IMR-90 (cell line): ENCODE measurements at places on chromosomes 12 and 14. TPM values are rescaled to one million over a fixed set of nuclear protein-coding genes. Genes with fewer than 3 reads are reported as not detected.

The SLC22A17 gene
- 35.6 and 36.0 TPM in 2 replicates for polyA plus RNA-seq

The CCDC85C gene
- 19.0 and 22.2 TPM in 2 replicates for polyA plus RNA-seq

The CCDC197 gene
- polyA plus RNA-seq: not detected in 2 replicates

The IKBIP gene
- polyA plus RNA-seq: 48.7 and 52.7 TPM in 2 replicates

The FITM1 gene
- polyA plus RNA-seq: not detected in 2 replicates

The KRT74 gene
- not detected in 2 replicates for polyA plus RNA-seq

The KSR2 gene
- polyA plus RNA-seq: not detected in 2 replicates

The RPGRIP1 gene
- polyA plus RNA-seq: not detected in 2 replicates

The NTN4 gene
- polyA plus RNA-seq: 41.9 and 54.6 TPM in 2 replicates

The IL26 gene
- polyA plus RNA-seq: not detected in 2 replicates

DNA sequence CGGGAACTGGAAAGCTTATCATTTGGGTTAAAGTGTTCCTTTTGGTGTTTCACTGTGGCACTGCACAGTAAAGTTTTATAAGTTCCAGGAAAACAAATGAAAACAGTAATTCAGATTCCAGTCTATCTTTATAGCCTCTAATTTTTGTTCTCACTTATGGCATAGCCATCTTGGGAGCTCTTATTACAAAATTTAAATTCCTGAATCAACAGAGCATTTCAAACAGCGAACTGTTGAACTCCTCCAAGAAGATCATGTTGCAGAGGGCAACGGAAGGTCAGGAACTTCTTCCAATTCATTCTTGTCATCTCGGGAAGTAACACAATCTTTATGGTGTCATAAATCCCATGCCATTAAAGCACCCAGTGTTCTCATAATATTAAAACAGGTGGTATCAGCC, 229.1 kb downstream of the KCNC2 start:
- H3K4me1 ChIP-seq: no peaks in the 10 kb centered on the region
- H3K36me3 ChIP-seq: no peaks in the 10 kb centered on the region
- no peak for DNase-seq
- H3K27ac ChIP-seq: no peak overlapping the region
- H3K4me3 ChIP-seq: no peak overlapping the region

DNA sequence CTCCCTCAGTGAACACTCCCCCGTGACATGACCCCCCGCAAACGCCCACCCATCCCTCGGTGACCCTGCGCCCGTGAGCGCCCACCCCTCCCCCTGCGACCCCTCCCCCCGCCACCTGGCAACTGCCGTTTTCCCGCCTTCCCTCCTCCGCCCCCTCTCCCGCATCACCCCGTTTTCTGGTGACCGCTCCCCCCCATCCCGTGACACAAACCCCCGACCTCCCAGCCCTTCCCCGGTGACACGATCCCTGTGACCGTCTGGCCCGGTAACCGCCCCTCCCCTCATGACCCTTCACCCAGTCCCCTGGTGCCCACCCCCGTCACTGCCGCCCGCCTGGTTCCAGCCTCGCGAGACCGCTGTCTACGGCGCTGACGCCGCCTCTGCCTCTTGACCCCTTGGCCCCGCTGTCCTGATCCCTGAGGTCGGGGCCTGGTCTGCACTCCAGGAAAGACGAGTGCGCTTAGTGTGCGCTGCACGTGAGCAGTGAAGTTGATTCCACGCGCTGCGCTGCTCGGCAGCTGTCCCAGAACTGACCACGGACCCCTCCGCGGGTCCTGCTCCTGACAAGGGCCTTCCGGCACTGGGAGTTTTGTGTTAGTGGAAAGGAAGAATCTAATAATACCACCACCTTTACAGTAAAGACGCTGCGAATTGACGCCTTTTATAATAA, 59.4 kb downstream of the DDX51 start:
- H3K27me3 ChIP-seq: no peaks in the 10 kb centered on the region
- H3K36me3 ChIP-seq: peaks cover 2% of the 10 kb centered on the region; the same call in 1 of the 2 replicates
- H3K4me1 ChIP-seq: peaks cover 4% of the 10 kb centered on the region; the same call in 1 of the 2 replicates

GRCh38 chr12:44519931-44520330, 356.2 kb downstream of the NELL2 start:
- H3K36me3 ChIP-seq: no peaks in the 10 kb centered on the region
- H3K4me1 ChIP-seq: no peaks in the 10 kb centered on the region
- H3K27ac ChIP-seq: no peak overlapping the region
- no peak for DNase-seq
- H3K27me3 ChIP-seq: no peaks in the 10 kb centered on the region

DNA sequence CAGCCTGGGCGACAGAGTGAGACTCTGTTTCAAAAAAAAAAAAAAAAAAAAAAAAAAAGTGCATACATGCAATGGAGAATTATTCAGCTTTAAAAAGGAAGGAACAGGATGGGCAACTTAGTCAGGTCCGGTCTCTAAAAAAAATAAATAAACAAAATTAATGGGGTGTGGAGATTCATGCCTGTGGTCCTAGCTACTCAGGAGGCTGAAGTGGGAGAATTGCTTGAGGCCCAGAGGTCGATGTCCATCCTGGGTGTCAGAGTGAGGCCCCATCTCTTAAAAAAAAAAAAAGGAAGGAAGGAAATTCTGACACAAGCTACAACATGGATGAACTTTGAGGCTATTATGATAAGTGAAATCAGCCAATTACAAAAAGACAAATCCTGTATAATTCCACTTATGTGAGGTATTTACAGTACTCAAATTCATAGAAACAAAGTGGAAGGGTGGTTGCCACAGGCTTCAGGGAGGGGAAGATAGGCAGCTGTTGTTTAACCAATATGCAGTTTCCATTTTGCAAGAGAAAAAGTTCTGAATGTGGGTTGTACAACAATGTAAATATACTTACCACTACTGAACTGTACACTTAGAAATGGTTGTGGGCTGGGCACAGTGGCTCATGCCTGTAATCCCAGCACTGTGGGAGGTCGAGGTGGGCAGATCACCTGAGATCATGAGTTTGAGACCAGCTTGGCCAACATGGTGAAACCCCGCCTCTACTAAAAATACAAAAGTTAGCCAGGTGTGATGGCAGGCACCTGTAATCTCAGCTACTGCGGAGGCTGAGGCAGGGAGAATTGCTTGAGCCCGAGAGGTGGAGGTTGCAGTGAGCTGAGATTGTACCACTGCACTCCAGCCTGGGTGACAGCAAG, 12.3 kb upstream of the APOF start:
- H3K4me1 ChIP-seq: no peaks in the 10 kb centered on the region
- no peaks in the 10 kb centered on the region; the same call in 1 of the 2 replicates for H3K27me3 ChIP-seq
- no peaks in the 10 kb centered on the region for H3K36me3 ChIP-seq
- no peak overlapping the region for H3K4me3 ChIP-seq
- DNase-seq: peak; percentile 9

GRCh38 chr12:20963303-20963702, 152.8 kb downstream of the SLCO1B3 start:
- no peak for DNase-seq
- H3K27me3 ChIP-seq: no peaks in the 10 kb centered on the region
- no peaks in the 10 kb centered on the region for H3K4me1 ChIP-seq
- H3K4me3 ChIP-seq: no peak overlapping the region
- H3K36me3 ChIP-seq: no peaks in the 10 kb centered on the region

GRCh38 chr12:1920436-1920835, 2.0 kb upstream of the CACNA2D4 start:
- no peak overlapping the region for H3K27ac ChIP-seq
- no peak overlapping the region for H3K4me3 ChIP-seq
- peaks cover 69% of the 10 kb centered on the region for H3K27me3 ChIP-seq
- DNase-seq: no peak
- no peaks in the 10 kb centered on the region for H3K36me3 ChIP-seq

GRCh38 chr14:80584744-80585505, 356.6 kb downstream of the CEP128 start:
- DNase-seq: peak; percentile 82
- no peak overlapping the region for H3K4me3 ChIP-seq
- no peaks in the 10 kb centered on the region for H3K36me3 ChIP-seq
- H3K27me3 ChIP-seq: no peaks in the 10 kb centered on the region

- peak; percentile 13 for DNase-seq
- H3K36me3 ChIP-seq: no peaks in the 10 kb centered on the region
- peak overlapping the region; percentile 69 for H3K27ac ChIP-seq
- H3K27me3 ChIP-seq: no peaks in the 10 kb centered on the region
- H3K4me1 ChIP-seq: peaks cover 3% of the 10 kb centered on the region; the same call in 1 of the 2 replicates
- peak overlapping the region; percentile 76 for H3K4me3 ChIP-seq
These were observed 581 bp downstream of the PAPOLA start for GRCh38 chr14:96502621-96503305.

DNA sequence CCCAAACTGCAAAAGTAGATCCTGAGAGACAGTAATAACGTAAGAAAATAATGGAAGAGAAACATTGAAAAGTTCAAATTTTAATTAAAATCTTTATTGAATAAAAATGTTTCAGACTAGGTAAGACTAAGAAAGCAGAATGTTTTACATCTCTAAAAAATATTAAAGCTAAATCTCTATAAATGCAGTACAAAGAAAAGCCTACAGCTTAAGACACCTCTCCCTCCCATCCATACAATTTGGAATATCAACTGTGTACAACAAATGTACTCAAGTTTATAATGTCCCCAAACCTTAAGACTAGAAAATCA, 8.5 kb upstream of the CERS5 start:
- no peaks in the 10 kb centered on the region for H3K27me3 ChIP-seq
- 0 out of 2 replicates have a peak, but pooled peaks cover 2% of the 10 kb centered on the region for H3K4me1 ChIP-seq
- no peak overlapping the region for H3K4me3 ChIP-seq
- peaks cover 35% of the 10 kb centered on the region for H3K36me3 ChIP-seq
- H3K27ac ChIP-seq: no peak overlapping the region

GRCh38 chr12:123126294-123127181, 24.4 kb downstream of the PITPNM2 start:
- H3K27ac ChIP-seq: peak overlapping the region; percentile 93
- H3K4me3 ChIP-seq: no peak overlapping the region
- no peaks in the 10 kb centered on the region for H3K36me3 ChIP-seq

GRCh38 chr14:24194186-24194872, 912 bp downstream of the TM9SF1 start:
- peaks cover 8% of the 10 kb centered on the region for H3K4me1 ChIP-seq
- H3K27ac ChIP-seq: no peak overlapping the region; the same call in 1 of the 2 replicates
- DNase-seq: no peak
- H3K4me3 ChIP-seq: peak overlapping the region; percentile 89
- no peaks in the 10 kb centered on the region for H3K27me3 ChIP-seq
- H3K36me3 ChIP-seq: peaks cover 21% of the 10 kb centered on the region

DNA sequence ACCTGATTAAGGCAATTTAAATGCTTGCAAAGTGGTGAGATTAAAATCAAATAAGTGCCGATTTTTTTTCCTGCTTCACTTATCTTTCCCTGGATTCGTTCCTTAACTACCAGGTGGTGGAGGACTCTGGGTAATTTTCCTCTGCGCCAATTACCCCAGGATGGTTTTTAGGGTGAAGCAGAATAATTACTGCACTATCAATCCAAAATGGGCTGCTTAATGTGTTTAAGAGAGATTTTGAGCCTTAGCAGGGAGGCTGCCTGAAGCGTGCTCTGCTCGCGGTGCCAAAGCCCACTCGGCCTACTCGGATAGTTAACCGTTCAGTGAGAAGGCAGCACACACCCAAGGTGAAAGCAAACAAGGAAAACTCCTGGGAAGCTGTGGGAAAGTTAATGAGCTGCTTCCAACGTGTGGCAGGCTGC, 274.9 kb upstream of the LMO3 start:
- H3K36me3 ChIP-seq: no peaks in the 10 kb centered on the region
- H3K27me3 ChIP-seq: no peaks in the 10 kb centered on the region
- DNase-seq: no peak
- no peak overlapping the region for H3K27ac ChIP-seq
- H3K4me3 ChIP-seq: no peak overlapping the region
- no peaks in the 10 kb centered on the region for H3K4me1 ChIP-seq

- H3K36me3 ChIP-seq: peaks cover 17% of the 10 kb centered on the region
- DNase-seq: no peak
- H3K4me1 ChIP-seq: peaks cover 11% of the 10 kb centered on the region
- no peak overlapping the region for H3K4me3 ChIP-seq
These were observed 5.2 kb downstream of the MTA1 start for GRCh38 chr14:105424861-105425260.

DNA sequence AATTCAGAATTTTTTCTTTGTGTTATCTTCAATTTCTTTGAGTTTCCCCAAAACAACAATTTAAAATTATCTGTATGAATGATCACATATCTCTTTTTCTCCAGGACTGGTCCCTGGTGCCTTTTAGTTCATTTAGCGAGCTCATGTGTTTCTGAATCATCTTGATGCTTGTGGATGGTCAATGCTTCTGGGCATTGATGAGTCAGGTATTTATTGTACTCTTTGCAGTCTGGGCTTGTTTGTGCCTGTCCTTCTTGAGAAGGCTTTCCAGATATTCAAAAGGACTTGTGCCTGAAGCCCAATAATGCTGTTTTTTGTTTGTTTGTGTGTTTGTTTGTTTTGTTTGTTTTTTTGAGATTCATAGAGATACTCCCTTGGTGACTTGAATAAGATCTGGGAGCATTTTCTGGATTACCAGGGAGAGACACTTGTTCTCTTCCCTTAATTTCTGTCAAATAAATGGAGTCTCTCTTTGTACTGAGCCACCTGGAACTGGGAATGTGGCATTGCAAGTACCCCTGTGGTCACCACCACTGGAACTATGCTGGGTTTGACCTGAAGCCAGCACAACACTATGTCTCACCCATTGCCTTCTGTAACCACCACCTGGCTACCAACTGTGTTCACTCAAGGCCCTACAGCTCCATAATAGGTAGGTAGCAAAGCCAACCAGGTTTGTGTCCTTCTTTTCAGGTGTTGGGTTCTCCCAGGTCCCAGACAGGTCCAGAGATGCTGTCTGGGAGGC, 56.3 kb downstream of the SLC6A15 start:
- H3K4me3 ChIP-seq: no peak overlapping the region
- no peak for DNase-seq
- H3K36me3 ChIP-seq: no peaks in the 10 kb centered on the region
- H3K27ac ChIP-seq: no peak overlapping the region
- no peaks in the 10 kb centered on the region for H3K4me1 ChIP-seq

GRCh38 chr14:92641306-92641705, 107.1 kb downstream of the LGMN start:
- peaks cover 22% of the 10 kb centered on the region for H3K4me1 ChIP-seq
- H3K27ac ChIP-seq: no peak overlapping the region
- H3K27me3 ChIP-seq: no peaks in the 10 kb centered on the region

- H3K27ac ChIP-seq: no peak overlapping the region
- no peaks in the 10 kb centered on the region for H3K36me3 ChIP-seq
- H3K4me1 ChIP-seq: no peaks in the 10 kb centered on the region
- no peak overlapping the region for H3K4me3 ChIP-seq
- DNase-seq: no peak
- no peaks in the 10 kb centered on the region for H3K27me3 ChIP-seq
These were observed 56.5 kb upstream of the RPH3A start for GRCh38 chr12:112734859-112735695.

- no peak overlapping the region for H3K4me3 ChIP-seq
- no peaks in the 10 kb centered on the region for H3K27me3 ChIP-seq
- peaks cover 9% of the 10 kb centered on the region for H3K36me3 ChIP-seq
- H3K4me1 ChIP-seq: peaks cover 3% of the 10 kb centered on the region
These were observed 17.8 kb downstream of the SLC38A2 start for GRCh38 chr12:46354802-46355199.

GRCh38 chr12:562634-563033, 100.6 kb downstream of the NINJ2 start:
- DNase-seq: no peak
- H3K36me3 ChIP-seq: no peaks in the 10 kb centered on the region
- H3K4me1 ChIP-seq: no peaks in the 10 kb centered on the region
- H3K4me3 ChIP-seq: no peak overlapping the region
- no peak overlapping the region for H3K27ac ChIP-seq
- H3K27me3 ChIP-seq: peaks cover 85% of the 10 kb centered on the region

GRCh38 chr12:124749725-124750124, 113.9 kb downstream of the SCARB1 start:
- no peak overlapping the region for H3K4me3 ChIP-seq
- H3K27ac ChIP-seq: no peak overlapping the region
- peaks cover 20% of the 10 kb centered on the region for H3K4me1 ChIP-seq
- no peak for DNase-seq

- H3K4me3 ChIP-seq: no peak overlapping the region
- H3K27me3 ChIP-seq: no peaks in the 10 kb centered on the region
- no peak for DNase-seq
- H3K27ac ChIP-seq: no peak overlapping the region
- no peaks in the 10 kb centered on the region for H3K4me1 ChIP-seq
These were observed 450.5 kb upstream of the SYT1 start for GRCh38 chr12:78414071-78414470.
